Activated effector memory CD4-positive, alpha-beta T cell treated with Interleukin-2 at 50 U/mL for 16 hours (primary cell): ENCODE measurements at places on chromosomes 5 and 9.

GRCh38 chr5:32388432-32389129, 56.0 kb downstream of the ZFR start:
- no peak for DNase-seq

DNA sequence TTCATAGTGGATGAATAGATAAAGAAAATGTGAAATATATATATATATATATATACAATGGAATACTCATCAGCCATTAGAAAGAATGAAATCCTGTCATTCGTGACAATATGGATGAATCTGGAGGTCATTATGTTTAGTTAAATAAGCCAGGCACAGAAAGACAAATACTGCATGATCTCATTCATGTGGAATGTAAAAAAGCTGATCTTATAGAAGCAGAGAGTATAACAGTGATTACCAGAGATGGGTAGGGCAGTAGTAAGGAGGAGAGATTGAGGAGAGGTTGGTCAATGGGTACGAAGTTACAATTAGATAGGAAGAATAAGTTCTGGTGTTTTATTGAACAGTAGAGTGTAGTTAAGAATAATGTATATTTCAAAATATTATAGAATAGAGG, 19.7 kb upstream of the PCDHAC2 start:
- no peak for DNase-seq

DNA sequence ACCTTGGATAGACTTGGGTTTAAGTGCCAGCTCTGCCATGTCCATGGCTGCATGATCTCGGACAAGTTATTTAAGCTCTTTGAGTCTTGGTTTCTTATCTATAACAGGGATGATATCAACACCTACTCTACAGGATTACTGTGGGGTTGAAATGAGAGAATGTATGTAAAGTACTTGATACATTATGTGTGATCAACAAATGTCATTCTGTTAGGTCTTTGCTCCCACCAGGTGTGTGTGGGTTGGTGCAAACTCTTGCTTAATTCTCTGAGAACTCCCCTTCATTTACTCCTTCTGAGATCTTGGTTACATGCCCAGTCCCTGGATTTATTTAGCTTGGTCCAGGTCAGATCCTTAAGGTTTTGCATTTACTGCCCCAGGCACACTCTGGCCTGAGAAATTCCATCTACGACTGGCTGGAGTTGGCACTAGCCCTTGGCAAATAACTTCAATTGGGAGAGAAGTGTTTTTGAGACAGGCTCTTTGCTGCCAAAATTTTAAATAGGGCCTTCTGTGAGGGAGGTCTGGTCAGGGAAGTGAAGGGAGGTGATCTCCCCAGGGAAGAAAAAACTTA, 63.5 kb upstream of the KLF9 start:
- DNase-seq = no peak

- no peak for DNase-seq
These were observed 25.2 kb upstream of the SYNPO start for GRCh38 chr5:150615141-150615699.

DNA sequence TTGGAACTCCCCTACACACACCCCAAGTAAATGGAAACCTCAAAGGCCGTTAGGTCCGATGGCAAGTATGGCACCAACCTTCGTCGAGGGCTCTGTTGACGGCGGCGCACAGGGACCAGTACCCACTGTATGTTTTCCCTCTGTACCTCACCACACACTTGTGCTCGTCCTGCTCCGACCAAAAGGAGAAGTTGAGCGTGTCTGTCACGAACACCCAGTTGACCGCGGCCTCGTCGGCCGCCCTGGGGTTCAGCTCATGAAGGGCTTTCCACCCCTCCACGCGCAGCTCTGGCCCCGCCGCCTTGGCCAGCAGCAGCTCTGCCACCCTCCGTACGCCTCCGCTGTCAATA, 24.0 kb downstream of the HNRNPK start:
- DNase-seq = peak; percentile 14

- no peak for DNase-seq
These were observed 187.7 kb upstream of the TAS2R1 start for GRCh38 chr5:9817819-9818218.
